ENCODE measurements at places on chromosomes 3 and 15.

DNA sequence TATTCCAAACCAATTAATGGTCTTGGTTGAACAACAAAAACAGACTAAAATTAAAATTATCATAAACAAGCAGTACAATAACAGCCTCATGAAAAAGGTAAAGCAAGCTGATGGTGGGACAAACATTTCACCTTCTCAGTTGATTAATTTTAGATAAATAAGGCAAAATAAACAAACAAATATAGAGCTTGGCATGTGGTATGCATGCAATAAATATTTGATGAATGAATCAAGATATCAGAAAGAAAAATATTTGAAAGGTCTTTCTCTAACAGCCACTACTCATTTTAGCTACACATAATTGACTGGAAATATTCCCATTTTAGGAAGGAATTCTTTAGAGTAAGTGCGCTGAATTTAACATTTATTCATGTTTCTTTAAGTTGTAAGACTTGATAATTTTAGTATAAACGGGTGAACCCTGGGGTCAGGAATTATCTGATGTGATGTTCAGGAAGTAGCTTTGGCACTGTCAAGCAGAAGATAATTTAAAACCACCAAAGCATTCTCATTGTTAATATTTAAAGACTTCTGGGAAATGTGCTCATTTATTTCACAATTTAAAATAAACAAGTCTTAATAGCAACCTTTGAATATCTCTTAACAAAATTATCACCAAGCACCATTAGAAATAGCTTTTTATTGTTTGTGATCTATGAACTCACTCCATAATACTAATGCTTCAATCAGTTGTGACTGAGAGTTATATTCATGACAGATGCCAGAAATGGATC is 372.3 kb upstream of the TGFBR2 start:
- DNase-seq: no peak

GRCh38 chr3:188915127-188915526 is 256.6 kb upstream of the TPRG1 start:
- DNase-seq: no peak

DNA sequence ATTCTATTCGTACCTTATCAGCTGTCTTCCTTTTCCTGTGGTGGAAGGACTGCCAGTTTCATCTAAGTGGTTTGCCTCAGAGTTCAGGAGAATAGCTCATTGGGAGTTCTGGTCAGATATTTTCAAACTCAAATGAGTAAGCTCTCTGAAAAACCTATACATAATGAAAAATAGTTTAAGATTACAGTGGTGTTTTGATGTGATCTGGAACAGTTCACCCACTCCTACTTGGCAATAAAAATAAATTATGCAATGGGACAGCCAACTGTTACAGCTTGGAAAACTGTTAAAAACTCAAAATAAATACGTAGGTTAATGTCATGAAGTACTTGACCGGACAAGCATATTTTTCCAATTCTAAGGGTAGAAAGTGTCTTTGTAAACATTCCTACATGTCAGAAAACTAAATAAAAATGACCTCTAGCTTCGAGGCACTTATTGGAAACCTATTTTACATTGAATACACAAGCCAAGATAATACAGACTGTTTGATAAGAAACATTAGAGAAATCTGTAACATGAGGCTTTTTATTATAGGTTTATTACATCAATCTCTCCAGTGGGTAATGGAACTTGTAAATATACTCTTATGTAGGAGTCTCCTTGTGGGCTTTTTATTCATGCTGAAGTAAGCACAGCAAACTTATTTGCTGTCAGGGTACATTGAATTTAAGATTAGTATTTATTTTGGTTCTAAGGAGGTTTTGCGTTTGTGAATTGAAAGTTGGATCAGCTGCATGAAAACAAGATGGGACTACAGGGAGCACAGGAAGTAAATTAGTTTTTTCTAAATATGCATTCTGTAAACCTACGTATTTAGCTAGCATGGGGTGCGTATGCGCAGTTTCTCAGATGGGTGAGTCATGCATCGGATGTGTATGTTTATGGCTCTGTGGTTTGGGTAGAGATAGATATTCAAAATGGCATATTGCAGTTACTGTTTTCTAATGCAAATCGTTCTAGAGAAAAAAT is 453.1 kb downstream of the IL5RA start:
- no peak for DNase-seq

GRCh38 chr3:55169608-55170072 is 241.8 kb upstream of the LRTM1 start:
- no peak for DNase-seq

DNA sequence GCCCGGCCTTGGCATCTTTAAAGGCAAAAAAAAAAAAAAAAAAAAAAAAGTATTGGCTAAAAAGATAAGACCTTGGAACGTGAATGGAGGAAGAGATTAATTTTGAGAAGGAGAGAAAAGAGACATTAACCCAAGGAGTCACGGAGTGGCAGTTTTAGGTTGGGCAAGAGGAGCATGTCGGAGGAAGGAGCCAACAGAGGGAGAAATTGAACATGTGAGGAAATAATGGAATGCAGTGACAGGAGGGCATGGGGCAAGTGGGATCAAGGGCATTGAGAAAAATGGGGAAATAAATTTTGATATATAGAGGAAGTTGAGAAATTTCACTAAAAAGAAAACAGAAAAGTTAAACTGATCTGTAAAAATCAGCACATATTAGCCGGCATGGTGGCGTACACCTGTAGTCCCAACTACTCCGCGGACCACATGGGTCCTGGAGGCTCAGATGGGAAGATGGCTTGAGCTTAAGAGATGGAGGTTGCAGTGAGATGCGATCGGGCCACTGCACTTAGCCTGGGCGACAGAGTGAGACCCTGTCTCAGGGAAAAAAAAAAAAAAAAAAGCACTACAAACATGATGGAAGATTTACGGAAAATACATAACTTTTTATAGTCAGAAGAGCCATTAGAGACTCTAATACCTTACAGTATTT is 1.2 kb downstream of the HAUS2 start:
- no peak for DNase-seq

GRCh38 chr15:65821070-65821469 is 29.0 kb upstream of the DENND4A start:
- no peak for DNase-seq

DNA sequence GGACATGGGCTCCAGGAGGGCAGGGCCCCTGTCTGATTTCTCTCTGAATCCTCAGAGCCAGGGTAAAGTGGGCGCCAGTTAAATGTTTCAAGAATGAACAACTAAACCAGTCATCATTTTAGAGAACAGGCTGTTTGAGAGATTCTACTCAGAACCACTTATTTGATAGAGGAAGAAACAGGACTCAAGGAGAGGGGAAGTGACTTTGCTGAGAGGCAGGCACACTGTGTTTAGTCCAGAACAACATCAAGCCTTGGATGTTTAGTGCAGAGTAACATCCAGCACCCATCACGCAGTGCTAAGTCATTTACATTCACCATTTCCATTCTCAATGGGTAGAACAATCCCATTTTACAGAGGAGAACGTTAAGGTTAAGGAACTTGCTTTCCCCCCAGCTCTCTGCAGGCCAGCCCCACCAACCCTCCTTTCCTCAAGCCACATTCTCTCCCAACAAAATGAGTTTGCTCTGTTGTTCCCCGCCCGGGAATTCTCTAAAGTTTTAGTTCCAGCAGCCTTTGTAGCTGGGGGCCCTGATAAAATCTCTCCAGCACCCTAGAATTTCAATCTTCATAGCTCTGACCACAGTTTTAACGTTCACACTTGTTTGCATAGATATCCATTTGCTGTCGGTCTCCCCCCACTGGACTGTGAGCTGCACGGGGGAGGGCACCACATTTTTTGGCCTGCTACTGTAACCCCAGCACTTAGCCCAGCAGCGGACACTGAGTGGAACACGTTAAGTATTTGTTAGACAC is 962 bp downstream of the NMNAT3 start:
- no peak for DNase-seq

- DNase-seq: no peak
These were observed 68.1 kb downstream of the PPARG start for GRCh38 chr3:12356996-12357395.

GRCh38 chr3:181567311-181568075 is 144.2 kb upstream of the SOX2 start:
- DNase-seq: no peak

- no peak for DNase-seq
These were observed 34.9 kb downstream of the NXPE3 start for GRCh38 chr3:101813817-101814440.

GRCh38 chr3:69120879-69121464 is 1.4 kb downstream of the LMOD3 start:
- peak; percentile 67 for DNase-seq

- no peak for DNase-seq
These were observed 76.1 kb downstream of the LDHAL6B start for GRCh38 chr15:59282515-59283337.

DNA sequence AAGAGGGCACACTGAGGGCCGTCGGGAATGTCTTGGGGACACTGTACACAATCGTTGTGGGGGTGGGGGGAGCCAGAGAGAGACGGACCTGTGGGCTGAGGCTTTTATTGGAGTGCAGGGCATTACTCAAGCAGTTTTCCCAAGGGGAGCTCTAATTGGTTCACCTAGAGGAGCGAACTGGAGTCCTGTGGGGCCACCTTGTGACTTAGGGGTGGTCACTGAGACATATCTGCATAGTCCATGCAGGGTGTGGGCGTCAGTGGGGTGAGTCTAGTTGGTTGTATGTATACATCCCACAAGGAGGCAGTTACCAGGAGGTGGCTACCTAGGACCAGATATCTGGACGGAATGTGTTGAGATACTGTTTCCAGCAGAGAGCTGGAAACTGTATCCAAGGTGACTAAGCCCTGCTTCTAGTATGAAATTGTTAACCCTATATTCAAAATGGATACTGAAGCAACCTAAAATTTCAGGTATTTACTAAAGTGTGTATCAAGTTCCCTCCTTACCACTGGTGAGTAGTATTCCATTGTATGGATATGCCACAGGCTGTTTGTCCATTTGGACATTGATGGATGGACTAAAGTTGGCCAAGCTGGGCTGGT is 2.6 kb upstream of the PIGZ start:
- no peak for DNase-seq

DNA sequence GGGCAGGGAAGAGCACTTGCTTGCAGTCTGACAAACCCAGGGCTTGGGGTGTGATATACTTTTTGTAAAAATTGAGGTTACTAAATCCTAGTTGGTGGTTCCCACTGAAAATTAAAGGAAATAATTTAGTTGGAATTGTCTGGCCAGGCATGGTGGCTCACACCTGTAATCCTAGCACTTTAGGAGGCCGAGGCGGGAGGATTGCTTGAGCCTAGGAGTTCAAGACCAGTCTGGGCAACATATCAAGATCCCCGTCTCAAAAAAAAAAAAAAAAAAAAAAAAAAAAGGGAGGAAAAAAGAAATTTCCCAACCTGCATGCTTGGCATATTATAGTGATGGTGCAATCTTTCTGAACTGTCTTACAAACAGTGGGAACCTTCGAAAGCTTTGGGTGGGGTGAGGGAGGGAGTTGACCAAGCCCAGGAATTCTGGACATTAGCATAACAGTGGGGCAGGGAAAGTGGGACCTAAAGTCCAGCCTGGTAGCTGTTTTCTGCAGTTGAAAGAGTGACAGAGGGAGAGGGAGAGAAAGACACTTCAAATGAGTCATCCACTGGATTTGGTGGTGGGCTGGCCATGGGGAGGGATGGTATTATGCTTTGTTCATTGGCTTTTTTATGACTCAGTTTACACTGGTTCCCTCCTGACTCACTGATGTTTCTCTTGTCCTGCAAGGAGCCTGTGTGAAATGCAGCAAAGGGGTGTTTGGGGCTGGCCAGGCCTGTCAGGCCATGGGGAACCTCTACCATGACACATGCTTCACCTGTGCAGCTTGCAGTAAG is 41.1 kb downstream of the LIMD1 start:
- no peak for DNase-seq

DNA sequence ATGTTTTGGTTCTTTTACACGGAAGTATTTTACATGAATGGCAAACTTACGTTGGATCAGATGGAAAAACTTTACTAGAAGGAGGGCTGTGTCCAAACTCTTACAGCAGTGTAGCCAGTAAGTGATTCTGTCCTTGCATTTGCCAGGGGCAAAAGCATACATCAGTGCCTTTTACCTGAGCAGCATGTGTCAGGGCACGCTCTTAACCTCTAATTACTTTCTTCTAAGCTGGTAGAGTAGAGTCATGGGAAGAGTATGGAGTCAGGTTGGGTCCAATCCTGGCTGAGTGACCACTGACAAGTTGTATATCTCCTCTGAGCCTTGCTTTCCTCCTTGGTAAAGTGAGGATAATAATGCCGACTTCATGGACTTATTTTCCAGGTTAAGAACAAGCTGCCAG is 47.1 kb downstream of the RYR3 start:
- no peak for DNase-seq

GRCh38 chr3:156781310-156782230 is 44.6 kb upstream of the LEKR1 start:
- DNase-seq: no peak

DNA sequence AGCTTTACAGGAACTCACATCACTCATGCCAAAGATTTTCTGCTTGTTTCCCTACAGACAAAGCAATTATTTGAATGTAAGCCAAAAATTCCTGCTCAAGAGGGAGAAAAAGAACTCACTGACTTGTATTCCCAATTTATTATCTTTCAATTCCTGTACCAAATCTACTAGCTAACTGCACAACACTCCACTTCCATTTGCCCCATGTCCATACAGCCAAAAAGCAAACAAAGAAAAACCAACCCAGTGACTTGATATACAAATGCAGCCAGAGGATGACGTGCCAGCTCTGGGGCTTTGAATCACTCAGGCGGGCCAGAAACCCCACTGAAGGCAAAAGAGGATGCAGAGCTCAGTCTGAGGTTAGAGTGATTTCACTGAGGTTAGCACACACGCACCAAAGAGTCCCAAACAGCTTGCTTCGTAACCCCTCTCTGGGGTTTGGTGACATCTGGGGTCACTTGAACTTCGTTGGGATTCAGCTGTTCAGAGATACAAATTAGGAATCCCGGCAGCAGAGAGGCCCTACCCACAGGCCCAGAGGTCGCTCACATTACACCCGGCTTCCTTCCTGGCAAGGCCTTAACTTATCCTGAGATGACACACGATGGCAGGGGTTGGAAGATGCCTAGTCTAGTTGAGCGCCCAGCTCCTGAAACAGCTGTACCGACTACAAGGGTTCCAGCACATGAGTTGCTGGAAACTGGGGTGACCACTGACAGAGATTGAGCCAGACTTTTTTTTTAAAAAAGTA is 1.6 kb downstream of the RFTN1 start:
- DNase-seq: peak; percentile 48

GRCh38 chr3:100523050-100523760 is 30.8 kb downstream of the TMEM45A start:
- DNase-seq: no peak

- DNase-seq: no peak
These were observed 113.2 kb downstream of the RFTN1 start for GRCh38 chr3:16400106-16400931.

DNA sequence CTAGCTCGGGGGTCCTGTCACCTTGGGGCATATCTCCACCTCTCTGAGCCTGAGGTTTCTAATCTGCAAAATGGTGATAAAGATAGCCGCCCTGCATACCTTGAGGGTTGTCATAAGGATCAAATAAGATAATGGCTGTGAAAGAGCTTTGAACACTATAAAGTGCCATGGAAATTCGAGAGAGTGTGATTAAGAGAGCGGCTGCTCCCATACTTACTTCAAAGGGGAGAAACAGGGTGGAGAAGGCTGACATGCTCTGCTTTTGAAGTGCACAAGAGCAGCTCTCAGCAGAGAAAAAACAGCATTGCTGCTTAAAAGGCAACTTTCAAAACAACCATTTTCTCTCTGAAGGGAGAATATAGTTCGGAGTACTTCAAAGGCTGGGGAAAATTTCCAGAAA is 529.2 kb downstream of the EPHB1 start:
- DNase-seq: no peak
